NCI-H1105 (cell line): ENCODE measurements at places on chromosomes 7 and 10.

- no peak for DNase-seq
These were observed 195.5 kb upstream of the ZNF32 start for GRCh38 chr10:43844221-43844620.

DNA sequence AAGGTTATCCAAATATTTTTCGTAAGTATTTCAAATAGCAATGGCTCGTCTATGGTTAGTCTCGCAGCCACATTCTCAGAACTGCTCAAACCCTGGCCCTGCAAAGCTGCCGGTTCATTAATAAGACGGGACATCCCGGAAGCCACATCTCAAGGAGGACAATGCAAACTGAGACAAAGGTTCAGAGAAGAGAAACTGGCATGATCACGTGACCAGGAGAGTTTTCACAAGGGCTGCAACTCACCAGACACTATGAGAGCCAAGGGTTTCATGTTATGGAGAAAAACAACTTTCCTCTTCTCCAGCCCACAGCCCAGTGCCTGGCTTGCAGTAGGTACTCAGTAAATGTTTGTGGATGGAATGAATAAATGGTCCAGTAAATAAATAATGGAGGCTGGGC is 5.0 kb upstream of the HSPA12A start:
- no peak for DNase-seq

GRCh38 chr7:142375710-142376313 is 118.0 kb upstream of the PRSS58 start:
- no peak for DNase-seq

DNA sequence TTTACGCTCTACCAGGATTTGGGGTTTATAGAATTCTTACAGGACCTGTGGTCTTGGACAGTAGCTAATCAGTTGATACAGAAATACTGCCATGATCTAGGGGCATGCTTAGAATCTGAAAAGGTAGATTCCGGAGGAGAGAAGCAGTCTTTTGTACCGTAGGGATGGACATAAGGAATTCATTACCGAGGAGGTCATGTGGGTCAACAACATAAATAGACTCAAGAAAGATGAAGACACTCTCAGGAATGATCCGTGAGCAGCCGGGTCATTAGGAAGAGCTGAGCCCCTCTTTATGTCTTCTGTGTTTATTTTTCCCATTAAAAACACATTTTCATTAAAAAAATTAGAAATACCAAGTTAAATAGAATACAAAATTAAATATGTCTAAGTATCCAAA is 160.1 kb upstream of the TNS3 start:
- no peak for DNase-seq

DNA sequence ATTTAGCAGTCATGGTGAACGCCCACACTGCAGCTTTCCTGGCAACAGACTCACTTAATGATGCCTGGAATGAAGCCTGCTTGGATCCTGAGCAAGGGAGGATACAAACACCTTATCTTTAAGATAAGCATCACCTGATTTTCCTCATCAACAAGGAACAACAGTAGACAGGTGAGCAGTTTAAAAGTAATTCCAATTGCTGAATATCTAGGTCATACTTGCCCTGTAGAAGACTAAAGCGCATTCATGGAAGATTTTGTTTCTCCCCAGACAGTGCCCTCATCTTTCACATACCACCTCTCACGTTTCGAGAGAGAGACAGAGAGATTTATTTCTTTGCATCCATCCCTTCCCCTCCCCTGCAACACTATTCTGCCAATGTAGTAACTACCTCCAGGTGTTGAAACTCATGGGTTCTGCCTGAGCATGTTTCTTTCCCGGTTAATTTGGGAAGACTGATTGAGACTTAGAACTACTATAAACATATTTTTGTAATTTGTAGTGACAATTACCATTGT is 660.7 kb downstream of the PARD3 start:
- DNase-seq, result no peak

GRCh38 chr7:91609525-91609924 is 271.0 kb downstream of the MTERF1 start:
- no peak for DNase-seq

GRCh38 chr7:99842926-99843325 is 15.1 kb downstream of the CYP3A43 start:
- DNase-seq, result no peak

DNA sequence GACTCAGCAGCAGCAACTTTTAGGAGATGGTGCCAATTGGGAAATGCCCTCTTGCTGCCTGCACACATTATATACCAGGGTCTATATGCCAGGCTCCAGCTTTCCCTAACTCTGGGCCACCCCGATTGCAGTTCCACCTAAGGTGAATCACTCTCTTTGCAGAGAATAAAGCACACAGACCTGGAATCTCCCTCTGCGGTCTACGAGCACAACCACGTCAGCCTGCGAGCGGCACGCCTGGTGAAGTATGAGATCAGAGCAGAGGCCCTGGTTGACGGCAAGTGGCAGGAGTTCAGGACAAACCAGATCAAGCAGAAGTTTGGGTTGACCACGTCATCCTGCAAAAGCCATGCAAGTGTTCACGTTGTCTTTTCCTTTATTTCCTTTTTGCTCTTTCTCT is 38.2 kb upstream of the PLEKHA1 start:
- no peak for DNase-seq

GRCh38 chr10:71603150-71603549 is 116.4 kb downstream of the C10orf105 start:
- no peak for DNase-seq

GRCh38 chr7:28432105-28432504 is 19.8 kb downstream of the CREB5 start:
- DNase-seq, result no peak

- DNase-seq, result no peak
These were observed 3.1 kb downstream of the PCOLCE start for GRCh38 chr7:100604976-100605911.

DNA sequence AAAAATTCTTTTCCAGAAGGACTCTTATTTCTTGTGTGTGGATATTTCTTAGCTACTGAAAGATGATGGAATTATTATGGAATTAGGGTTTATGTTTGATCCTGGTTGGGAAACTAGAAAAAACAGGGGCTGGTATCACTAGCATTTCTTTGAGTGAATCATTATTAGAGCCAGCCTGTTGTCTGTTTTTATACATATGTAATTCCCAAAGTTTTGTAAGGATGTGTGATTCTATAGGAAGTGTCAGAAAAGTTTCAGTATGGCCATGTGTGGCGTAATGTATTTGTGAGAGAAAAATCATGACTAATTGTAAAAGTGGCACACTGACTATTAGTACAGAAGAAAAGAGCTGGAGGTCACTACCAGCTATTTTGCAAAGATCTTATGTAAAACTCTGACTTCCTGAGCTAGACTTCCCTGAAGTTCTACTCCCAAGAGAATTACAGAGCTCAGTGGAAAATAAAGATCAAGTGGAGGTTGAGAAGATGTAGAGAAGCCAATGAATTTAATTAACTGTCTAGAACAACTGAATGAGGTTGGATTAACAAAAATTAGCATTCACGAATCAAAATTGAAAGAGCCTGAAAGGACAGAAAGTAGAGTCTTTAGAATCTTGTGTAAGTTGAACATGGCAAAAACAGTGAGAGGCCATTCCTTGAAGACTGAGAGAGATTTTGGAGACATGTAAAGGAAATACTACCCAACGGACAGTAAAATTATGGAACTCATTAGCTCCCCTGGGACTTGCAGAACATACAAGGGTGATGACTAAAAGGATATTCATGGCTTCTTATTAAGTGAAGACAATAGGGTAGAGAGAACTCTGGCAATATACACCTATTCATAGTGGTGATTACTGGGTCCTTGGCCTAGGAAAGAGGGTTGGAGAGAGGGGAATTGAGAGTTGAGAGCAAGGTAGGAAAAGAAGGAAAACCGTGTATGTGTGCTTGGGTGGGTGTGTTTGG is 12.5 kb downstream of the ZNF365 start:
- no peak for DNase-seq

DNA sequence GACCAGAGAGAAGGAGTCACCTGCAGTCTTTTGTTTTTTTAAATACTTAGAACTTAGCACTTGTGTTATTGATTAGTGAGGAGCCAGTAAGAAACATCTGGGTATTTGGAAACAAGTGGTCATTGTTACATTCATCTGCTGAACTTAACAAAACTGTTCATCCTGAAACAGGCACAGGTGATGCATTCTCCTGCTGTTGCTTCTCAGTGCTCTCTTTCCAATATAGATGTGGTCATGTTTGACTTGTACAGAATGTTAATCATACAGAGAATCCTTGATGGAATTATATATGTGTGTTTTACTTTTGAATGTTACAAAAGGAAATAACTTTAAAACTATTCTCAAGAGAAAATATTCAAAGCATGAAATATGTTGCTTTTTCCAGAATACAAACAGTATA is 13.5 kb downstream of the GHITM start:
- DNase-seq, result no peak
